Activated CD8-positive, alpha-beta T cell treated with anti-CD3 and anti-CD28 coated beads for 36 hours (primary cell): ENCODE measurements at places on chromosomes 3 and 15. TPM values are rescaled to one million over a fixed set of nuclear protein-coding genes. Genes with fewer than 3 reads are reported as not detected.

C3orf85 gene
- total RNA-seq, result not detected

MUC4 gene
- 0.20 TPM for total RNA-seq

GPR160 gene
- total RNA-seq, result 8.2 TPM

PCOLCE2 gene
- total RNA-seq, result 1.1 TPM

SCAANT1 gene
- not detected for total RNA-seq

NPAP1 gene
- not detected for total RNA-seq

CACNA2D2 gene
- total RNA-seq, result 2.1 TPM

PPARG gene
- 0.41 TPM for total RNA-seq

RTP3 gene
- total RNA-seq, result not detected

GOLGA8M gene
- total RNA-seq, result 0.99 TPM

TICRR gene
- total RNA-seq, result 27.0 TPM

SKOR1 gene
- 0.09 TPM for total RNA-seq

LRRC15 gene
- total RNA-seq, result not detected

AP3B2 gene
- total RNA-seq, result 0.16 TPM

ARL13B gene
- 8.0 TPM for total RNA-seq

DNA sequence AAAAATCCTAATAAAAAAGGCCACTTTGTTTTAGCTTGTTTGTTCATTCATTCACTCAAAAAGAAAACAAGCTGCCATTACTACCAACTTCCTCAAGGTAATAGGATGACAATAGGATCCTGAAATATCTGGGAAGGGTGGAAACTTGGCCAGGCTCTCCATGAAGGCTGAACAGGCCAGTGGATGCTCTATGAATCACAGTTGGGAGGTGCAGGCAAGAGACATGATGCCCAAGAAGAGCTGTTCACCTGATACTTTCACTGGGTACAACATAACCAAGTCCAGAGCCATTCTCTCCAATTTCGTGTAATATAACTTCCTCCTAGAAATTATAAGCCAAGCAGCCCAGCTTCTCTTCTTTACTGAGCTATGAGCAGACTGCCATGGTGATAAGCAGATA is 37.3 kb downstream of the NMNAT3 start:
- DNase-seq, result no peak

- DNase-seq, result no peak
Observed at GRCh38 chr3:45347315-45348000, 40.9 kb upstream of the LARS2 start.

GRCh38 chr3:127233371-127233770 is 40.4 kb downstream of the PRR23E start:
- DNase-seq, result peak; percentile 12

DNA sequence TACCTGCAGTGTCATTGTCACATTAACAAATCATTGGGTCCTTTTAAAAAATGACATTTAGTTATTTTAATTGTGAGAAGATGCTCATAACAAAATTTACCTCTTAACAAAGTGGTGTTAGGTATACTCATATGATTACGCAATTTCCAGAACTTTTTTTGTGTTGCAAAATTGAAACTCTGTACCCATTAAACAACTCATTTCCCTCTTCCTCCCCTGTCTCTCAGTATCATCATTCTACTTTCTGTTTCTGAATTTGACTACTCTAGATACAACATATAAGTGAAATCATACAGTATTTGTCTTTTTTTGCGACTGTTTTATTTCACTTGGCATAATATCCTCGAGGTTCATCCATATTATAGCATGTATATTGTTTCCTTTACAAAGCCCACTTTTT is 58.7 kb upstream of the CHST2 start:
- DNase-seq, result no peak

- DNase-seq, result peak; percentile 61
Observed at GRCh38 chr15:69629631-69630161, 177.1 kb downstream of the RPLP1 start.

DNA sequence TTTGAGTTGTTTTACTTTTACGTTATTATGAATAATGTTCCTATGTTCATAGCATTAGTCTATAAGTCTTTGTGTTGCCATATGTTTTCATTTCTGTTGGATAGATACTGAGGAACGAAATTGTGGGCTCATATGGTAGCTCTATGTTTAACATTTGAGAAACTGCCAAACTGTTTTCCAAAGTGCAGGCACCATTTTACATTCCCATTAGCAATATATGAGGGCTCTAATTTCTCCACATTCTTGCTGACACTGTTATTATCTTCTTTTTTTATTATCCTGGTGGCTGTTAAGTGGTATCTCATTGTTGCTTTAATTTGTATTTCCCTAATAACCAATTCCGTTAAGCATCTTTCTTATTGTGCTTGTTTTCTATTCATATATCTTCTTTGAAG is 1.8 kb upstream of the PIK3R4 start:
- DNase-seq, result no peak

GRCh38 chr3:120348991-120349854 is at the start of gene LRRC58:
Gene LRRC58, minus strand, starts transcription at chr3:120349354. Its CDS starts 111 bp downstream, at chr3:120349243.
- DNase-seq, result peak; percentile 90

GRCh38 chr15:31268911-31269784 is 57.5 kb upstream of the KLF13 start:
- DNase-seq, result no peak

DNA sequence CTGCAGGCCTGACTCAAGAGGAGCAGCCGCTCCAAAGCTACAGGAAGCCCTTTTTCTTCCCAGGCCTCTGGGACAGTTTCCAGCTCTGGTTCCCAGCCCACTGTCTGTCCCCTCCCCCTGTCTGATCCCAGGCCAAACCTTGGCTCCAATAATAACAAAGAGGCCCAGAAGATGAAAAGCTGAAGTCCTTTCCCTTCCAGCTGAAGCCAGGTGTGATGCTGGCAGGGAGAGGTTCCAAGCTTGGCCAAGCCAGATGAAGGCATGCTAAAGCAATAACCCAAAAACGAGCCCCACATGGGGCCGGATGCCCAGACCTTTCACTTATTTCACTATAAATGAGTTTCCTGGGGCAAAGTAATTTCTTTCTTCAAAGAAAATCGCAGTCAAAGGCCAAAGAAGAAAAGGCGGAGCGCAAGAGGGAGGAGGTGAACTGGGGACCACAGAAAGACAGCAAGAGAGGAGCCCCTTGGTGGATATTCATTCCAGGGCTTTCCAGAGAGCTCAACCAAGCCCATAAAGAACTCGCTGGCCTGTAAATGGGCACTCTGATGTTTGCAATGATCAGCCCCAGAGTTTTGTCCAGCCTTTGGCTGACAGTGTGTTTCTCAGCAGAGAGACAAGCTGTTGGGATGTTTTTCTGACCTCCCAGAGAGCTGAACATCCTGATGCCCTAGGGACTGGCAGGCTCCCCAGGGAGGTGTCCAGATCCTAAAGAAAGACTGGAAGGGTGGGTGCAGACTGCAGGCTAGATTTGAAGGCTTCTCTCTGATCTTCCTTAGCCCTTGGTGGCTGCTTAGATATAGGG is 157.6 kb downstream of the UACA start:
- no peak for DNase-seq

GRCh38 chr3:42852441-42852840 is 23.2 kb downstream of the CYP8B1 start:
- DNase-seq, result no peak

GRCh38 chr3:149506540-149506939 is 32.0 kb downstream of the TM4SF4 start:
- DNase-seq, result no peak

DNA sequence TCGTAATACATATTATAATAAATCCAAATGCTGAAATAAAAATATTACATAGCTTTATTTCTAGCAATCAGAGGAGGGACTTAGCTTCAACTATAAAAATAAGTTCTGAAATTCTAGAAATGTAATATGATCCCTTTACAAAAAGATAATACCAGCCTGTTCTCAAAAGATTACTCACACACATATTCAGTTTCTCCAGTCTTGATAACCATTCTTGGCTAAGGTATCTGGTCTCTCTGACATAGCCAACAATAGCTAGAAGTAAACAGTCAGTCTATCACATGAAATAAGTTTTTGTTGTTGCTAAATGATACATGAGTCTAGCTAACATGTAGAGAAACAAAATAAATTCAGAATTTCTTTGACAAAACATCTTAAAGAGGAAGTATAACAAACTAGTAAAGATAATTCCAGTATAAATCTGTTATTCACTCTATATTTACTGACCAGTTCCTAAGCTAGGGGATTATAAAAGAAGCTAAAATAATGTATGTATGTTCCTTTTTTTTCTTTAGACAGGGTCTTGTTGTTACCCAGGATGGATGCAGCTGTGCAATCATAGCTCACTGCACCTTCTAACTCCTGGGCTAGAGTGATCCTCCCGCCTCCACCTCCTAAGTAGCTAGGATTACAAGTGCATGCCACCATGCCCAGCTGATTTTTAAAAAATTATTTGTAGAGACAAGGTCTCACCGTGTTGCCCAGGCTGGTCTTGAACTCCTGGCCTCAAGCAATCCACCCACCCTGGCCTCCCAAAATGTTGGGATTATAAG is 170.6 kb downstream of the TBL1XR1 start:
- DNase-seq, result no peak

DNA sequence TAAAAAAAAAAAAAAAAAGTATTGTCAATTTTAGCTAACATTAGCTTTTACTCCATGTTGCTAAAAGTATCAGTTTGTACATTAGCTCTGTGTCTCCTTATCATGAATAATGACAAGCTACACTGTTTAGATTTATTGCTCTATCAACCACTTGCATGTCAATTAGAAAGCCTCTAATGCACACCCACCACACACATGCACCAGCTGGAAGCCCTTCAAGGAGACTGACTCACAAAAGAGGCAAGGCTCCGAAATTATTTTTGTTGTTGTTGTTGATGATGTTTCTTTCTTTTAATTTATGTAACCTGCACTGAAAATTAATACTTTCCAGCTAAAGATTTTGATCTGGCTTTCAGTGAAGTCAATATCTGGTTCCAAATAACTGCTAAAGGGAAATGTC is 71.5 kb downstream of the ETFA start:
- no peak for DNase-seq

GRCh38 chr15:39327005-39327730 is 253.7 kb upstream of the THBS1 start:
- no peak for DNase-seq

- DNase-seq, result no peak
Observed at GRCh38 chr15:55003965-55004873, 192.5 kb downstream of the RSL24D1 start.

DNA sequence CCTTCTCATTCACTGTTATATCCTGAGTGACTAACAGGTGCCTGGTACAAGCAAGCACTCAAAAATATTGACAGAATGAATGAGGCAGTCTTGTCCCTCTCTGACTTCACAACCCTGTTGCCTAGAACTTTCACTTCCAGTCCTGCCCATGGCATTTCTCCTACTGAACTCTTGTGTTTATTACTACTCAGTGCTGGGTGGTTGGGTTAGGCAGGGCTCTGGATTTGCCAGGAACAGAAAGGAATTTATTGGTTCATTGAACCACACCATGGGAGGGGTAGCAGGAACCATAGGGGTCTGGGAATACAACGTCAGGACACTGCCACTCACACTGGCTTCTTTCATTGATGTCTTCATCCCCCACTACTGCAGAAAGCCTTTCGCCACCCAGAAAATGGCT is 41.9 kb upstream of the SEMA4B start:
- no peak for DNase-seq

GRCh38 chr15:93179700-93180102 is 90.7 kb upstream of the RGMA start:
- no peak for DNase-seq

GRCh38 chr3:136428167-136428566 is 178.0 kb downstream of the PCCB start:
- DNase-seq, result no peak

DNA sequence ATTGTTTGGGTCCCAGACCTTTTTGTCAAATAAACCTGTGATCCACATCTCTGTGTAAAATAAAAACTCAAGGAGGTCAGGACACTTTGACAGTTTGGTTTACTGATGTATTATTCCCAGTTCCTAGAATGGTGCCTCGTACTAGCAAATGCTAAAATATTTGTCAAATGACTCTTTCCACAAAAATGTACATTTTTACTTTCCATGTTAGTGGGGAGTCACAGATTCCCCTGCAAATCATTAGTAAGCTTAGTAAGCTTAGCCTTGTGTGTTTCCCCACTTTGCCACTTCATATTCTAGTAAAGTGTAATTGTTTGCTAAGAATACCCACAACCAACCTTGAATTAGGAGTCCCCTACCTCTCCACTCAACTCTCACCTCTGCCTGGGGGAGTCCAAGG is 2.4 kb upstream of the MAGI1 start:
- DNase-seq, result no peak

- no peak for DNase-seq
Observed at GRCh38 chr3:170429050-170429449, 10.4 kb downstream of the CLDN11 start.

- DNase-seq, result peak; percentile 33
Observed at GRCh38 chr3:50494126-50494525, 9.3 kb downstream of the CACNA2D2 start.

DNA sequence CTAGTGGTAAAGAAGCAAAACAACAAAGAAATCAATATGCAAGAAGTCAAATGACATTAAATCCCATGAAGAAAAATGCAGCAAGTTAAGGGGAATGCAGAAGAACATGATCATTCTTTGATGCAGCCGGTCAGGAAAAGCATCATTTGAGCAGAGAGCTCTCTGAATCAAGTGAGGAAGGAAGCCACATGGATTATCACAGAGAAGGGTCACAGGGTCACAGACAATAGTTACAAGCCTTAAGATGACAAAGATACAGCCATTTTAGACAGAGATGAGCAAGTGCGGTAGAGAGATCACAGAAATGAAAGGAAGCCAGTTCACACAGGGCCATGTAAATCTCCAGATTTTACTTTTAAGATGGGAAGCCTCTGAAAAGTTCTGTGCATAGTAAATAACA is 43.9 kb downstream of the UBE3A start:
- DNase-seq, result no peak

- DNase-seq, result no peak
Observed at GRCh38 chr15:83612898-83613635, 40.9 kb upstream of the ADAMTSL3 start.

GRCh38 chr15:57609805-57610529 is 18.3 kb downstream of the MYZAP start:
- no peak for DNase-seq

DNA sequence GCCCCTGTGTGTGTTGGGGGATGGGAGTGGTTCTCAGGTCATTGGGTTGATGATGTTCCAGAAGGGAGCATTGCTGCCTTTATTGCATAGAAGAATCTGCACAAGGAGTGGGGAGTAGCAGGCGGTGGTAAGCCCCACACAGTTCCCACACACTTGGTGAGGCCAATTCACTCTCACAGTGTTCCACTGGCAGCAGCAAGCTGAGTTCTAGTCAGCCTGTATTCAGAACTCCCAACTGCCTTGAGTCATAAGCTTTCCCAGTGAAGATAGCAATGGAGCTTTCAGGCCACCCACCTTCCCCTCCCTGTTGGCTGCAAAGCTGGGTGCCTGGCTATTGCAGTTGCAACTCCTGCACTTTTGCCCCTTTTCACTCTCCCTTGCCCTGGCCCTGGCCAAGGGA is 181.1 kb upstream of the RBMS3 start:
- DNase-seq, result no peak

GRCh38 chr15:59933607-59934006 is 70.5 kb upstream of the FOXB1 start:
- no peak for DNase-seq

DNA sequence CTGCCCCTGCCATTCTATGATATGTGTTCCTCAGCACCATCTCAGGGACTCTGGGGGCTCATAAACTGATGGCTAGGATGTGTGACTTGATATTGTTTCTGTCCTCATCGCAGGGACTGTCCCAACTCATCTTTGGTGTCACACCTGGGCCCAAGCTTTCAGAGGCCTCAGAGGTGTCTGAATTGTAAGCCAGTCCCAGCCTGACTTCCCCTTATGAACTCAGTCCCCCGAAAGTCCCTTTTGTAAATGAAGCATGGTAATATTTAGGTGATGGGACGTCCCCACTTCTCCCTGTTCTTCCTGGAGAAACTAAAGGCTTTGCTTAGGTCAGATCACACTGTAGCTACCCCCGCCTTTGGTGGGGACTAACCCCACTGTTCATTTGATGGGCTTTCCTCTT is 142.4 kb upstream of the TLE3 start:
- peak; percentile 84 for DNase-seq
